ENCODE measurements at places on chromosomes 6 and 20.

DNA sequence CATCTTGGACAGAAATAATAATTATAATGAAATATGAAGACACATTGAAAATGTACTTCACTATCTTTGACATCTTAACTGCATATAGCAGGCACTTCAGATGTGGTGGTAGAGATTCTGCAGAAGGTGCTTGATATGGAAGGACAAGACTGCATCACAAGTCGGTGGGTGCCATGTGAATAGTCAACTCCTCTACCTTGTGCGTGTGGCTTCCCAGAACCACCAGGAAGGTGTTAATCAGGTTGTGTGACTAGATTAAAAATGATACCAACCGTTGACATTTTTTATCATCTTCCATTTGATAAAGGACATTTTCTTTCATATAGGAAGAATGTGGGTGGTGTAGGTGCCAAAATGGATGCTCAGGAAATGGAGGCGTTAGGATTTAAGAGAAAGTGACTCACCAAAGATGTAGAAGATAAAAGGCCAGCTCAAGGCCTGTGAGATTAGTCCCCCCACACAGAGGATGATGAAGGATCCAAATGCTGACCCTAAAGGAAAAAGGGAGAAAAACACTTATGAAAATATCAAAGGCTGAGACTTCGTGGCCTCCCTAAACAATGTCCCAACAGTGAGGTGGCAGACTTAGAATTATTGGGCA, 12.3 kb downstream of the SLC17A2 start:
- DNase-seq, result no peak

DNA sequence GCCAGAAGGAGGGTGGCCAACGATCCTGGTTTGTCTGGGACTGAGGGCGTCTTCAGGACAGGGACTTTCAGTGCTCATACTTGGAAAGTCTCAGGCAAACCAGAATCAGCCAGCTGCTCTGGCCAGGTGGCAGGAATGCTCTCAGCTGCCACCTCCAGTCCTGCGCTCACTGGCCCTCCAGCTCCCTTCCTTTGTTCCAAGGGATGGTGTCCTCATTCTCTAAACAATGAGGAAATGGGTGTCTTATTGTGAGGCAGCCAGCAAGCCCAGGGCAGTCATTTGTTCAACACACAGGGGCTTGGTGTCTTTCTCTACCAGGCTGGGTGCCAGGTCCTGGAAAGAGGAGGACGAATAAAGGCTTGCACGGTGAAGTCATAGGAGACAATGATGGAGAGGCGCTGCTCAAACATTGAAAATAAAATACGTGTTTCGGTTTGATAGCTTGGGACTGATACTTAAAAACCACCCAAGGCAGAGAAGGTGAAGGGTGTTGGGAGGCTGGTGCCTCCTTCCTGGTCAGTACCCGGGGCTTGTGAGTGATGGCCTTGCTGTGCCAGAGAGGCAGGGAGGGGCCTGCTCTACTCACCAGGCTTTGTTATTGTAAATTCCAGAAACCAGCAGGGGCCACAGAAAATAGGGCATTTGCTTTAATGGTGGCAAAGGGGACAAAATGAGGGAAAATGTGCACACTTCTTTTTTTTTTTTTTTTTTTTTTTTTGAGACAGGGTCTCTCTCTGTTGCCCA, 11.3 kb upstream of the TMEM181 start:
- DNase-seq, result no peak

- no peak for DNase-seq
These were observed 54.8 kb downstream of the CAP2 start for GRCh38 chr6:17448165-17448564.

DNA sequence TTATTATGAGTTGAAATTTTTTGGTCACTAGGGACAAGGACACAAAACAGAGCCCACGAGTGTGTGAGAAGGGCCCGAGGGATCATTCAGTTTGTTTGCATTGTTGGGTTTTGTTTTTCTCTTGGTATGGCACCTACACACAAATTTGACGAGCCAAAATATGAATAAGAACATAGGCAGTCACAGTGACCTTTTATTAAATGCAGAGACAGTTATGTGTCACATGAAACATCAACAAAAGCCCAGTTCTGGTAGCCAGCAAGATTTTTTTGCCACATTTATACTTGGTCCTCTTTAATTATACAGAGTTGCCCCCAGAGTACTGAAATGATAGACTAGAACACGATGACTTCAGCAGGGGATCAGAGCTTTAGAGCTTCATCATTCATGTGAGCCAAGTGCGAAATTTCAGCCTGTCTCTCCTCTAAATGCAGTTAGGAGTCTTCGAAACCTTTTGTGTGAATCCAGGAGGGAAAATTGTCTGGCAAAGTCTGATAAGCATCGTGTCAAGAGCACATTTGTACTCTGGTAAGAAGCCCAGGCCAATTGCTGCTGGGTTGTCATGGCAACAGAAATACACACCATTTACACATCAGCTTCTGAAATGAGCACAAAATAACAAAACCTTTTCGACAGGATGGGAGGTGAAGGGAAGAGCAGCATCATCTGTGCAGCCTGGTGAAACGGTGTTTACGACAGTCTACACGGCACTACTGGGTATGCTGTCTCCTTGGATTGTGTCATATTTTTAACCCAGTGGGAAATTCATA, 79.2 kb upstream of the RIPOR2 start:
- peak; percentile 18 for DNase-seq

- no peak for DNase-seq
These were observed 151.2 kb upstream of the PTPN1 start for GRCh38 chr20:50358971-50359370.

DNA sequence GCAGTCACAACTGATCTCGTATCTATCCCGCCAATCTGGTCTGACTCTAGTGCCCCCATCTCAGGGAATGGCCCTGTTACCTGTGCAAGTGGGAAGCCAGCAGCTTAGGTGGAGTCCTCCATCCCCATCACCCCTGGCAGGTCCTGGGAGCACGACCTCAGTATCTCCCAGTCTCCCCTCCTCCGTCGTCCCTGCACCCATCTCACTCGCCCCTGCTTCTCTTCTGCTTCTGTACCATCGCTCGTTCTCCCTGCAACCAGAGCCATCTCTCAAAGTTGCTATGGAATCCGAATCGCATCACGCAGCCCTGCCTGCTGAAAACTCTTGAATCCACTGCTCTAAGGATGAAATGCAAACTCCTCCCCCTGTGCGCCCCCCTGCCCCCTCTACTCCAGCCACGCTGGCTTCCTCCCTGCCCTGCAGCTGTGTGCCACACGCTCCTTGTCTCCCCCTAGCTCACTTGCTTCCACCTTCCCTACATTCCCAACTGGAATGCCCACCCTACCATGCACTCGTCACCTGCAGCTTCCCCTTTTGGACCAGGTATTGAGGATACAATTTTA, 64.0 kb upstream of the PTGIS start:
- no peak for DNase-seq

DNA sequence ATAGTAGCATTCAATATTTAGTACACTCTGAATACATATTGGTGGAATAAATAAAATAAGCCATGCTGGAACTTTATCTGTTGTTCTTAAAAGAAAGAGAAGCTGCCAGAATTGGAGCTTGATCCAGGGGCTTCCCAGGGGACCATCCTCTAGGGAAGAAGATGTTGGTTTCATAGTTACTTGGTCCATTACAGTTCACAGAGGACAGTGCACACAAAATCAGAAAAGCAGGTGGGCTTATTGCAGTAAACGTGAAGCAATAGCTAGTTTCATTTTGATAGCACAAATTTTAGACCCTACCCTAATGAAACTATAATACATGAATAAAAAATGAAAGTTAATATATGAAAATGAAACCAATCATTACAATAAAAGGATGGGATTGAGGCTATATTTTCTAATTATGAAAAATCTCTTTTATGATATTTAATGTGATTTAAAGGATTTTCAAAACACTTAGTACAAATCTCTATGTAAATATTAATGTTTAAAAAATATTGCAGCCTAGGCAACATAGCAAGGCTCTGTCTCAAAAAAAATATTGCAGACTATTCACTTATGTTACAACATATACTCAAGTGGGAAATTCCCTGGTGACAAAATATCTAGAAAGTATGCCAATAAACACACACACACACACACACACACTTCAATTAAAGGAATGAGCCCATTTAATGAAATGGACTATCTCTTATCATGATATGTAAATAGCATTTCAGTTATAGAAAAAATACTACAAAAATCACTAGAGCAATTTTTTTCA, 227.0 kb upstream of the MARCKS start:
- DNase-seq, result no peak

GRCh38 chr6:109340811-109341210, 41.5 kb downstream of the CD164 start:
- no peak for DNase-seq

GRCh38 chr6:159493898-159494585, 199.0 kb downstream of the SOD2 start:
- DNase-seq, result no peak

- DNase-seq, result no peak
These were observed 88.8 kb upstream of the ZFP64 start for GRCh38 chr20:52280407-52280806.

GRCh38 chr6:12545619-12546409, 170.8 kb upstream of the PHACTR1 start:
- peak; percentile 43 for DNase-seq

GRCh38 chr20:3751675-3752385, 15.7 kb downstream of the ADISSP start:
- DNase-seq, result no peak

- no peak for DNase-seq
These were observed 21.8 kb upstream of the MROH8 start for GRCh38 chr20:37200926-37201826.

- DNase-seq, result no peak
These were observed 27.6 kb downstream of the SYNJ2 start for GRCh38 chr6:158009114-158009891.

GRCh38 chr6:87653074-87653962, 48.7 kb downstream of the AKIRIN2 start:
- DNase-seq, result no peak

- DNase-seq, result no peak
These were observed 19.5 kb downstream of the ACOT13 start for GRCh38 chr6:24686408-24686807.

GRCh38 chr6:133392015-133392414, 150.9 kb downstream of the EYA4 start:
- DNase-seq, result no peak

DNA sequence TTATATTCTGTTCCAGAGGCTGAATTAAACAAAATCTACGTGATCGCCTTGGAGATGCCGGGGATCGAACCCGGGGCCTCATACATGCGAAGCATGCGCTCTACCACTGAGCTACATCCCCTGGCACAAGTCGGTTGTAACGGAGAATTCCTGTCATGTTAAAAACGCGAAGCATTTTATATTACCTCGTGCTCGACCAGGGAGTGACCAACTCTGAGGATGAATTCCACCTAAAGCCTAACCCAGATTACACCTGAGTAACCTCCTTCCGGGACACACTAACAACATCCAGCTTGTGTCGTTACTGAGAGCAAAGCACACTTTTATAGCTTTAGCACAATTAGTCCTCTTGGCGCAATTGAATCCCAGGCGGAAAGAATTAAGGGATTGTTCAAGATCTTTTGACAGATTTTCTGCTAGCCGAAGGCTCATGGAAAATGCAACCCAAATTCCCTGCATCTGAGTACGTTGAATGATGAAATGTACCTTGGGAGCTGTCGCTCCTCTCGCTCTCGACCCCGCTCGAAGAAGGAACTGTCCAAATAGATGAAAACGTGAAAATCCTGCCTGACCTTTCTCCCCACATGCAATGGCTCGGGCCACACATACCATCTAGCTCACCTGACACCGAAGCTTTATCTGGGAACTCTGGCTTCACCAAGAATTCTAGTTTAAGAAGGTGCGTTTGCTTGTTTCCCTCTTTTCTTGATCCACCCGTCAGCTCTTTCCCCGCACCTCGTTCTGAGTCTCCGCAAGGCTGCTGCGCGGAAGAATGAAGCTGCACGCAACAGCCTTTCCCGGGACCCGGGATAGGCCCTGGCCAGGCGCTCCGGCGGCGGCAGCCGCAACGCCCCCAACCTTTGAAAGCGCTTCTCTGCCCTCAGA, 148.3 kb downstream of the GPX5 start:
- peak; percentile 33 for DNase-seq

GRCh38 chr6:137095093-137095492, 50.3 kb upstream of the IL20RA start:
- no peak for DNase-seq

DNA sequence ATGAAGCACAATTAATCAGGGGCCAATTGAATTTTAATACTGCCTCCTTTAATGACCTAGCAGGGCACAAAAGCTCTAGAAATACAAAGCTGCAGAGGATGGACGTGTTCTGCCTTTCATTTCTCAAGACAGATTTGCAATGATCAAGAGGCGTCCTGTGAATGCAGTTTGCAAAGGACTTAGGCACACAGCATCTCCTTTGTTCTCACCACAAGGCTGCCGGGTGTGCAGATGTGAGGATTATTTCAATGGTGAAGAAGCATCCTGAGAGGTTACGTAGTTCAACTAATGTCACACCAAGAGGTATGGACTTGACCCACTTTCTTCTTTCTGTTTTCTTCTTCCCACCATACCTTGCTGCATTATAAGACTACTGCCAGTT, 42.9 kb upstream of the SPTLC3 start:
- DNase-seq, result no peak

- peak; percentile 11 for DNase-seq
These were observed 61.3 kb downstream of the ZDHHC14 start for GRCh38 chr6:157442291-157442690.

- no peak for DNase-seq
These were observed 96.8 kb downstream of the ANKRD60 start for GRCh38 chr20:58131551-58132142.

GRCh38 chr6:63530182-63530581, 42.1 kb upstream of the LOC128125822 start:
- DNase-seq, result no peak

GRCh38 chr6:149336609-149336928, 19.1 kb downstream of the TAB2 start:
- DNase-seq, result no peak

DNA sequence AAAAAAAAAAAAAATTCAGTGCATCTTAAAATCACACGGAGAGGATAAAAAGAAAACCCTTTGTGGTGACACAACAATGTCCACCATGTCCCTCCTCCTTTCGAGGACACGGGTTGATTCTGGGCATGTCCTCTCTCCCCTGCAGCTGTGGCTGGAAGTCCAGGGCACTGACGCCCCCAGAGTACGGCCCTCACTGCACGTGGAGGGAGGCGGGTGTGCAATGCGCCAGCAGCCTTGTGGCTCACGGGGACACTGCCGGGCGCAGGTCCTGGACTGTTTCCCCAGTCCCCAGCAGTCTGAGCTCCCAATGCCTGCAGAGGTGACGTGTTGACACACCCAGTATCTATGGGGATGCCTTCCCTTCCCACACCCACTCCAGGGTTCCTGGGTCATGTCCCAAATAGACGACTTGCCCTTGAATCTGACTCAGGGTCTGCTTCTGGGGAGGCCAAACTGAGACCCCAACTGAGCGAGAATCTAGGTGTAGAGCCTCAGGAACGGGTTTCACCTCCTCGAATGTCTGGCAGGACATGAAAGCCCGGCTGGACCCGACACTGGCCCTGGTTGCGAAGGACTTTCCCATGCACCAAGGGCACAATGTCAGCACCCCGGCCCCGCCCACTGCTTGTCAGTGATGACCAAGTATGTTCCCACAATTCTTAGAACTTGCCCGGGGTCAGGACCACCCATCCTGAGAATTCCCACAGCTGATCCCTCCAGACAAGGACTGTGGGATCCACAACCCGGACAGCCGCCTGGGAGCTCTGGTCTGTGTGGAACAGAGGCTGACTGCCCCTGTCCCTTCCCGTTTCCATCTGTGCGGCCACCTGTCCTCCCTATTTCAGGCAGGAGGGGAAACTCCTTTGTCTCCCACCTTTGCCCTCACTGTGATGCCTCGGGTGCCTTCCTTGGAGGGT, 425.1 kb upstream of the SULF2 start:
- DNase-seq, result no peak

- no peak for DNase-seq
These were observed 188.4 kb upstream of the CCN2 start for GRCh38 chr6:132139611-132140010.
